AG04450 (cell line): ENCODE measurements at places on chromosomes 1 and 21.

DNA sequence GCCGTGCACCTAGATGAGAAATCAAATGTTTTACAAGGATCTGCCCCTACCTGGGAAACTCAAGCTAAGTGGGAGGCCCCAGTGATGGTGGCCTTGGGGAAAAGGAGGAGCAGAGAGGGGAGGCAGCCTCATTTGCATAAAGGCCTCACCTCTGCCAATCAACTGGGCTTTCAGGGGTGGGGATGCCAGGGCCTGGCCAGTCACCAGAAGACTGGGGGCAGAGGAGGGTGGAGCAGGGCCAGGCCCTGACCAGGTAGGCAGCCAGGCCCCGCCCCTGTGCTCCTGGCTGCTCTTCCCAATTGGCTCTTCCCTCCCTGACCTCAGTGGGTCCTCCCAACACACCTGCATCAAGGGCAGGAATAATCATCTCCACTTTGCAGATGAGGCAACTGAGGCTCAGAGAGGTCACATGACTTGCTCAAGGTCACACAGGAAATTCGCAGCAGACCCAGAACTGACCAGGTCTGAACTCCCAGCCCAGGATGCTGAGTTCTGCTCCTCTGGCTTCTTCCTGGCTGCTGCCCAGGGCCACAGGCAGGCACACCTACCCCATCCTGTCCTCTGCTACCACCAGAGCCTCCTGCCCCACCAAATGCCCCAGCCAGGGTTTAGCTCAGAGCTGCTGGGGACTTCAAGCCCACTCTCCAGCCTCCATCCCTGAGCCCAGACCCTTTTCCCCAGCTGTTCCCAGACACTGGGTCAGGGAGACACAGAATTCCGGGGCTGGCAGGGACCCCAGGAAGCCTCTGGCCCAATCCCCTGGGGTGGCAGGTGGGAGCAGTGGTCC is 677.9 kb downstream of the MATN1 start:
- DNase-seq, result no peak

- no peak for DNase-seq
These were observed 16.2 kb upstream of the ZNF326 start for GRCh38 chr1:89978755-89979154.

- DNase-seq, result no peak
These were observed 105.9 kb downstream of the BCAR3 start for GRCh38 chr1:93575621-93576284.

DNA sequence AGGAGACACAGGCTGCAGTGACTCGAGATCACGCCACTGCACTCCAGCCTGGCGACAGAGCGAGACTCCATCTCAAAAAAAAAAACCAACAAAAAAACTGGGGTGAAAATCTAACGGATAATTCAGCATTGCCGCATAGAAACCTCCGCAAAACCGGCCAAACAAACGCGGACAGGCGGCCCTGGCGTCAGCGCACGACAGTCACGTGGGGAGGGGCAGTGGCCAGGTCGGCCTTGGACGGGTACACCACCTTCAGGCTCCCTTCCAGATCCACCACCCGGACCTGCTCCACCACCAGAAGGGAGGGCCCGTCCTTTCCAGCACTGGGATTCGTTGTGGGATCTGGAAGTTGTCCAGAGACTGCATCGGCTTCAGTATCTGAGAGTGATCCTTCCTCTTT is 8.4 kb downstream of the SMIM1 start:
- no peak for DNase-seq

GRCh38 chr1:81455481-81455880 is 345.3 kb upstream of the ADGRL2 start:
- DNase-seq, result no peak

GRCh38 chr1:226719596-226720387 is 19.3 kb downstream of the ITPKB start:
- DNase-seq, result no peak

- no peak for DNase-seq
These were observed 5.4 kb downstream of the TRIM62 start for GRCh38 chr1:33176362-33176850.

DNA sequence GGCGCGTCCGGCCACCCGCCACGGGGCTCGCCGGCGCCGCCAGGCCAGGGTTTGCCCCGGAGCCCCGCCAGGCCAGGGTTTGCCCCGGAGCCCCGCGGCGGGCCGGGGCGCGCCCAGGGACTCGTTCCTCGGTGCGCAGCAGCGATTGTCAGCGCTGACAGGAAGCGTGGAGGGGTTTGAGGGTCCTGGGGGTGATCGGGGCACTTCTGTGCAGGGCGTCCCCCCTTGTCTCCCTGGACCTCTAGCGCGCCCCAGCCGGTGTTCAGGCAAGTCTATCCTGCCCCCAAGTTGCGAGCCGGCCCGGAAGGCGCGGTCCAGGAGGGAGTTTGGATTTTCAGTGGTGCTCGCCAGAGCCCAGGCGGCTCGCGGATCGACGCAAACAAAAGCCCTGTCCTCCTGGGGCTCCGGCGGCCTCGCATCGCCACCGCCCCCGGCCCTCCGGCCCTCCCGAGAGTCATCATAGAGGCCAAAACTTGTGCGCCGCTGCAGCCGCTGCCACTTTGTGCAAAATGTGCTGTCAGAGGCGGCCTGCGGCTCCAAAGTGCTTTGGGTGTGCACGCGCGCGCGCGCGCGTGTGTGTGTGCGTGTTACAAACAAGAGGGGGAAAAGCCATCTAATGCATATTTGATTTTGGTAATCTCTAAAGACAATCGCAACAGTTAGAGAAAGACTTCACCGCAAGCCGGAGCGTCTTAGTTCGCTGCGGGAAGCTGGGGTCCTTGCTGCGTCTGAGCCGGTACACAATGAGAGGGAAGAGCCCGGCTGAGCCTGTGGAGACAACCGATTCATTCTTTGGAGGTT is 1.0 kb downstream of the ROR1 start:
- no peak for DNase-seq

DNA sequence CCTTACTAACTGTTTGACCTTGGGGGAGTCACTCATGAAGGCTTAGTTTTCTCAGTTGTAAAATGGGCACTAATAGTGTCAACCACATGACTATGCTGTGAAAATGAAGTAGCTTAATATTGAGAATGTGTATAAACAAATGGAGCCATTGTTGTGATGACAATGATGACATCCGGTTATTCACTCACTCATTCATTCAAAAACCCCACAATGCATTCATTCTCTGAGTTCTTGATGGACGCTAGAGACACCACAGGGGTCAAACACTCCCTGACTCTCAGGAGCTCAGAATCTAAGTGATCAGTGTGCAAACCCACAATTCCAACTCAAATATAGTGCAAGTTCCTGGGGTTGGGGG is 138.9 kb downstream of the FOXD2 start:
- DNase-seq, result no peak

GRCh38 chr1:14682941-14683621 is 84.6 kb downstream of the KAZN start:
- no peak for DNase-seq

DNA sequence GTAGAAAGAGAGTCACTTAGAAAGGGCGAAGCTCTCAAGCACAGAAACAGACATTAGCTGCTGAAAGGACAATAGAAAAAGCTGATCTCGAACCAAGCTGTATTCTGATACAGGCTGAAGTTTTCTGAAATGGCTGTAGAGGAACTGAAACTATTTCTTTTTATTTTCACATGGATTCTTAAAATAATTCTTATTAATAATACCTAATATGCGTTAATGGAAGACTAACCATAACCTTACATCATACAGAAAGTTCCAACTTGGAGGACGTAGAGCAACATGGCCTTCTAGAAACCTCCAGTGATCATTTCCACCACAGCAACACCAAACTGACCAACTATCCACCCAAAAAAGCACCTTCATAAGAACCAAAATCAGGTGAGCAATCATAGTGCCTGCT is 52.8 kb upstream of the ACADM start:
- DNase-seq, result no peak
